ENCODE measurements at places on chromosomes 5 and 9.
A peak's percentile ranks its signal among the peaks of the same experiment; 100 is the strongest.

DNA sequence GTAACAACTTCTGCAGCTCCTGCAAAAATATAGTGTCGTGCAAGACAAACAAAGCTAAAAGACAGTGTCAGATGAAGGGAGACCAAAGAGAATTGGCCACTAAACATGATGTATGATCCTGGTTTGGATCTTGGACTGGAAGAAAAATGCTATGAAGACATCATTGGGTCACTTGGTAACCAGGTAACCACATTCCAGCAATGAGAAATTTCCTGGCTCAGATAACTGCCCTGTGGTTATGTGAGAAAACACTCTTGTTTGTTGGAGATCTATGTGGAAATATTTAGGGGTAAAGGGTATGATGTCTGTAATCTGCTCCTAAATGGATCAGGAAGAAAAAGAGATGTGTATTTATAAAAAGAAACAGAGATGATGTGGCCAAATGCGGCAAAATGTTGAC lies 45.5 kb upstream of the ANKRD33B start:
- H3K4me1 ChIP-seq, result no peaks in the 10 kb centered on the region
- no peak for DNase-seq
- no peaks in the 10 kb centered on the region for H3K36me3 ChIP-seq
- no peak overlapping the region for H3K4me3 ChIP-seq
- no peak overlapping the region for H3K27ac ChIP-seq
- peaks cover 4% of the 10 kb centered on the region for H3K27me3 ChIP-seq

DNA sequence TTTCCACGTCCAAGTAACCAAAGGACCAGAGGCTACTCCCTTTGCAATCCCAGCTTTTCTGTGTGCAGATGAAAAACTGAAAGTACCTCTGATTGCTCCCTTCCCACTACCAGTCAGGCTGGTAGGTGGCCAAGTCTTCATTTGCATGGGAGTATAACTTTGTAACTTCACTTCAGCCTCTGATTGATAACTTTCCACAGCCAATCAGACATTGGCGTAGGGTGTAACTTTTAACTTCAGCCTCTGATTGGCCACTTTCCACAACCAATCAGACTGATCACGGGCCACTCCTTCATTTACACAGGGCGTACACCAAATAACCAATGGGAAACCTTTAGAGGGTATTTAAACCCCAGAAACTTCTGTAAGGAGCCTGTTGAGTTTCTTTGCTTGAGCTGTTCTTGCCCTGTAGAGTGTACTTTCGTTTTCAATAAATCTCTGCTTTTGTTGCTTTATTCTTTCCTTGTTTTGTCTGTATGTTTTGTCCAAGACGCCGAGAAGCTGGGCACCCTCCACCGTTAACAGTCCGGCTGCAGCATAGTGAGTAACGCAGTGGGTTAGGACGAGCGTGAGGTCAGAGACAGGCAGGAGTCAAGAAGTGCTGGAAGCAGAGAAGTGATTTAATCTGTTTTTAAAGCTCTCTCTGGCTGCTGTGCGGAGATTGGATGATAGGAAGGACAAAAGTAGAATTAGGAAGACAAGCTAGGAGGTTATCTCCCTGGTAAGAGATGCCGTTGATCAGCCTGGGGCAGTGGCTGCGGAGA lies 3.5 kb upstream of the EXOSC2 start:
- no peak for DNase-seq
- H3K4me3 ChIP-seq, result peak overlapping the region; percentile 16
- H3K27ac ChIP-seq, result no peak overlapping the region

- H3K4me1 ChIP-seq, result peaks cover 69% of the 10 kb centered on the region
- H3K36me3 ChIP-seq, result peaks cover 73% of the 10 kb centered on the region
- no peaks in the 10 kb centered on the region for H3K27me3 ChIP-seq
- DNase-seq, result peak; percentile 75
- H3K4me3 ChIP-seq, result peak overlapping the region; percentile 78
These were observed 11.9 kb downstream of the TNFAIP8 start for GRCh38 chr5:119367502-119368237.

DNA sequence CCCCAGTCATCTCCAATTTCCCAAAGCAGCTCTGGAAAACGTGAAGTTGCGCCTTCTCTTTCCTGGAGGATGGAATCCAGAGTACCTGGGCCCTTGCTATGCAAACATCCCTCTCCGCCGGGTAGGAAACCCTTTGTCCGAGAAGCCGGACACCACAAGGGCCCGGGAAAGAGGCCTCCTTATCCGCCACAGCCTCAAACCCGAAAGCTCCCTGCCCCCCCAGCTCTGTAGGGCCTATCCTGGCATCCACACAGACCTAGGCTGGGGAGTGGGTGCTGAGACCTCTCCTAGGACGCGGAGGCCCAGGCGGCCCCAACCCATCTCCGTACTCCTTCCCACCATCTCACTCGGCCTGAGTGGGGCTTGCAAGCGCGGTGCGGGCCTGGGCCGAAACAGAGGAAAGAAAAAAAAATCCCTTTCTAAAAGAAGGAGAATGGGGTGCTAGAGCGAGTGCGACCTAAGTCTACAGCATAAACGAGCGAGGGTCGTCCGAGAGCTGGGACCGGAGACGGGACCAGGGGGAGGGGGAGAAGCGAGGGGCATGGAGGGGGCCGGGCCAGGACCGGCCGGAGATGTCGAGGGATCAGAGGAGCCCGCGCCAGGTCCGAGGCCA lies 624 bp downstream of the FBXW11 start:
- peak; percentile 78 for DNase-seq
- peak overlapping the region; percentile 96 for H3K27ac ChIP-seq
- peaks cover 23% of the 10 kb centered on the region for H3K36me3 ChIP-seq
- H3K27me3 ChIP-seq, result no peaks in the 10 kb centered on the region
- H3K4me1 ChIP-seq, result peaks cover 52% of the 10 kb centered on the region
- H3K4me3 ChIP-seq, result peak overlapping the region; percentile 99

DNA sequence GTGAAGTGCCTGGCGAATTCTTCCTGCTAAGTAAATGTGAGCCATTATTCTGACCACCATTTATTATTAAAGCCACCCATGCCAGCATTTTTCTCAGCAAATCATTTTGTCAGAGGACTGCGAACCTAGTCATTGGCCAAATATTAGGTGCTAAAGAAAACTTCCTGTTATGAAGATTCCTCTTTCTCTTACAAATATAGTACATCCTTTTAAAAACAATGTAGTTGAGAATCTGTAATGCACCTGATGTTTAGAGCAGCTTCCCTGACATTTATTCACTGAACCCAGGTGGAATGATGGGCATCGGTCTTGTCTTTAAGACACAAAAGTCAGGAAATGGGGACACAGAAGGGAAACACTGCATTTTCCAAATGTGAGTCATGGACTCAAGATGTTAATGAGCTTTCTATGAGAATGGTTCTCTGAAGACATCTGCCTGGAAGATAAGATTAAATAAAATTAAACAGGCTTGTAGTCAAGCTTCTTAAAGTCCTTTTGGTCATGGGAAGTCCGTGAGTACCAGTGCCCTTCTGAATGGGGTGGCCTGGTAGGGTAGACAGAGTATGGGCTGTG lies 290.6 kb downstream of the FBXL7 start:
- no peak overlapping the region for H3K27ac ChIP-seq
- no peaks in the 10 kb centered on the region for H3K4me1 ChIP-seq
- H3K27me3 ChIP-seq, result no peaks in the 10 kb centered on the region
- H3K36me3 ChIP-seq, result no peaks in the 10 kb centered on the region
- DNase-seq, result no peak
- H3K4me3 ChIP-seq, result no peak overlapping the region

- H3K4me3 ChIP-seq, result no peak within 1 kb of the TSS
- no peak for DNase-seq
- H3K4me1 ChIP-seq, result peaks cover 10% of the 10 kb centered on the region
- no peak within 1 kb of the TSS for H3K27ac ChIP-seq
- H3K36me3 ChIP-seq, result no peaks in the 10 kb centered on the region
- peaks cover 45% of the 10 kb centered on the region for H3K27me3 ChIP-seq
These were observed at the start of gene EDIL3 for GRCh38 chr5:84384604-84385575. Gene EDIL3 (minus strand): TSS chr5:84384880. CDS start chr5:84384374, 506 bp downstream.

- DNase-seq, result no peak
- no peaks in the 10 kb centered on the region for H3K36me3 ChIP-seq
- peaks cover 39% of the 10 kb centered on the region for H3K27me3 ChIP-seq
These were observed 135.5 kb downstream of the SEC61B start for GRCh38 chr9:99357575-99357974.

- DNase-seq, result peak; percentile 62
- peaks cover 2% of the 10 kb centered on the region for H3K36me3 ChIP-seq
- H3K4me3 ChIP-seq, result no peak overlapping the region
- H3K27ac ChIP-seq, result no peak overlapping the region
- H3K27me3 ChIP-seq, result no peaks in the 10 kb centered on the region
These were observed 92.9 kb upstream of the GRHPR start for GRCh38 chr9:37329576-37329975.

DNA sequence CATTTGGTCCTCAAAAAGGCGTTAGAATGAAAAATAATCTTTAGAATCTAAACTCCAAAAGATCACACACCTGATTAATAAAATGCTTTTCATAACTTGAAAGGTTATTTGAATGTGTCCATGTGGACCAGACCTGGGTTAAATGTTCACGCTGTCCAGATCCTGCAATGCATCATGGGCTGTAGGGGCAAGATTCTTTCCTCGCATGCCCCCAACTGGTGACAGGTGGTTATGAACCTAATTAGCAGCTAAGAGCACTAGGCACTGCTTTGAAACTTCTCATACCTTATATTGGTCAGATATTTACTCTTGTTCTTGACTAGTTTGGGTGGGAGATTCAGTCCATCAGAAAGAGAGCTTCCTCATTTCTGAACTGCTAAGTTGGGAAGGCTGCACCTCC lies 19.3 kb upstream of the PIP5K1B start:
- no peaks in the 10 kb centered on the region for H3K36me3 ChIP-seq
- no peak overlapping the region for H3K4me3 ChIP-seq
- DNase-seq, result peak; percentile 72

DNA sequence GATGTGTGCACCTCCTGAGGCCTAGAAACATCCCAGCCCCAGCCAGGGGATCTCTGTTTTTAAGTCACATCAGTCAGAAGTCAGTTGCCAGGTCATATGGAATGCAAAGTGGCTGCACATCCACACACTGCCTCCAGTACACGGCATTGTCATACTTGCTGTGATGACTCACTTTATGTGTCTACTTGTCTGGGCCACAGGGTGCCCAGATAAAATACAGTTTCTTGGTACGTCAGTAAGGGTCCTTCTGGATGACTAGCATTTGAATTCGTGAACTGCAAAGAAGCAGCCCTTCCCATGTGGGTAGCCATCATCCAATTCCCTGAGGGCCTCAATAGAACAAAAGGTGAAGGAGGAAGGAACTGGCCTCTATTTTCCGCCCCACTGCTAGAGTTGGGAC lies 27.7 kb downstream of the AUH start:
- H3K4me3 ChIP-seq, result no peak overlapping the region
- peaks cover 51% of the 10 kb centered on the region for H3K36me3 ChIP-seq
- peaks cover 12% of the 10 kb centered on the region for H3K4me1 ChIP-seq
- no peaks in the 10 kb centered on the region for H3K27me3 ChIP-seq
- no peak for DNase-seq
